Psoas muscle (tissue), 8 donors: ENCODE measurements at places on chromosomes 2 and 18. TPM values are rescaled to one million over a fixed set of nuclear protein-coding genes. Genes with fewer than 3 reads are reported as not detected.

DNA sequence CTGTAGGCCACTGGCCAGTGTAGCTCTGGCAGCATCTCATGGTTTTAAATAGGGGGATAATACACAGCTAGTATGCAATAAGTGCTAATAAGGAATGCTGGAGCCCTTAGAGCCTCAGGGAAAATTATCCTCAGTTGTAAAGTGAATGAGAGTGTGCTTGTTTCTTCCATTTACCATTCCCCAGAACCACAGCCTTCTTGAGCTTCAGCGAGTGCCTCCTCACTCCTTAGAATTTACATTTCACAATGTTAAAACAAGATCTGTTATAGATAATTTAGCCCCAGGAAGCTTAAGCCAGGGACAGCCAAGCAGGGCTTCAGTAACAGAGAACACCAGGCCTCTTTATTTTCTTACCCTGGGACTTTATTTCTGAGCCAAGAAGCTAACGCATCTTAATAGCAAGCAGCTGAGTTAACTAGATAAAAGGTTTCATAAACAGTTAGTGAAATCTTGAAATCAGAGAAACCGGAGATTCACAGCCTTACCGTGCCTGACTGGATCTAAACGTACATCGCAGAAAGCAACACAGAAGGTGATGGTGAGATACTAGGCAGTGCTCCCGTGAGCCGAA lies 535.2 kb downstream of the TDRD15 start:
- no peak overlapping the region for H3K4me3 ChIP-seq
- H3K27ac ChIP-seq: no peak overlapping the region
- no peaks in the 10 kb centered on the region for H3K4me1 ChIP-seq
- H3K36me3 ChIP-seq: no peaks in the 10 kb centered on the region
- H3K27me3 ChIP-seq: no peaks in the 10 kb centered on the region

DNA sequence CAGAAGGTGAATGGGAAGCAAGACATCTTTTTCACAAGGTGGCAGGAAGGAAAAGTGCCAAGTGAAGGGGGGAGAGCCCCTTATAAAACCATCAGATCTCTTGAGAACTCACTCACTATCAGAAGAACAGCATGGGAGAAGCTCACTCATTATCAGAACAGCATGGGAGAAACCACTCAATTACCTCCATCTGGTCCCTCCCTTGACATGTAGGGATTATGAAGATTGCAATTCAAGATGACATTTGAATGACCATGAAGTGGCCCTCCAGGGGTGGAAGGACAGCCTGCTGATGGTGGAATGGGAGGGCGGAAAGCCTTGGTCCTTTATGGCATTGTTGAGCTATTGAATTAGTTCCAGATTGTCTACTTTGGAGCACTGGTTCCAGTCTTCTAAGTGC lies 413.0 kb upstream of the MEX3C start:
- no peak for DNase-seq
- H3K36me3 ChIP-seq: no peaks in the 10 kb centered on the region
- no peak overlapping the region for H3K4me3 ChIP-seq

DNA sequence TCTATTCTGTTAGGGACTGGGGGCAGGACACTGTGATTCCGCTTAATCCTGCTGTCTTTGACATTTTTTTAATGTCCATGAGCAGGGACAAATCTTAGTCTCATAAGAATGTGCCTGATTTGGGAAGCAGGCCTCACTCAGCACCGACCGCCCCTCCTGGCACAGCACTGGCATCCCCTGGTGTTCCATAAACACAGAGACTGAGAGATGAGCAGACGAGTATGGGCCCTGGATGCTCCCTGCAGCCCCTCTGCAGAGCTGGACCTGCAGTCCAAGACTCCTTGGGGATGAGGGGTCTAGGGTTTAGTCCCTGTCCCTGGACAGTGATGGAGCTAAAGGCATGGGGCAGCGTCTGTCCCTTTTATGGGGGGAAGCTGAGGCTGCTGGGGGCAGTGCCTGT lies 81.6 kb downstream of the NDUFA10 start:
- H3K4me3 ChIP-seq: no peak overlapping the region
- no peaks in the 10 kb centered on the region for H3K4me1 ChIP-seq
- no peak for DNase-seq
- H3K27ac ChIP-seq: no peak overlapping the region
- no peaks in the 10 kb centered on the region for H3K36me3 ChIP-seq

GRCh38 chr2:144702051-144702450 lies 182.1 kb upstream of the ZEB2 start:
- no peak overlapping the region for H3K4me3 ChIP-seq
- H3K27ac ChIP-seq: no peak overlapping the region

GRCh38 chr2:203914546-203915182 lies 21.9 kb upstream of the ICOS start:
- no peaks in the 10 kb centered on the region for H3K4me1 ChIP-seq
- no peaks in the 10 kb centered on the region for H3K27me3 ChIP-seq
- H3K27ac ChIP-seq: no peak overlapping the region

Gene FKBP1B
- total RNA-seq: 0.46 TPM

DNA sequence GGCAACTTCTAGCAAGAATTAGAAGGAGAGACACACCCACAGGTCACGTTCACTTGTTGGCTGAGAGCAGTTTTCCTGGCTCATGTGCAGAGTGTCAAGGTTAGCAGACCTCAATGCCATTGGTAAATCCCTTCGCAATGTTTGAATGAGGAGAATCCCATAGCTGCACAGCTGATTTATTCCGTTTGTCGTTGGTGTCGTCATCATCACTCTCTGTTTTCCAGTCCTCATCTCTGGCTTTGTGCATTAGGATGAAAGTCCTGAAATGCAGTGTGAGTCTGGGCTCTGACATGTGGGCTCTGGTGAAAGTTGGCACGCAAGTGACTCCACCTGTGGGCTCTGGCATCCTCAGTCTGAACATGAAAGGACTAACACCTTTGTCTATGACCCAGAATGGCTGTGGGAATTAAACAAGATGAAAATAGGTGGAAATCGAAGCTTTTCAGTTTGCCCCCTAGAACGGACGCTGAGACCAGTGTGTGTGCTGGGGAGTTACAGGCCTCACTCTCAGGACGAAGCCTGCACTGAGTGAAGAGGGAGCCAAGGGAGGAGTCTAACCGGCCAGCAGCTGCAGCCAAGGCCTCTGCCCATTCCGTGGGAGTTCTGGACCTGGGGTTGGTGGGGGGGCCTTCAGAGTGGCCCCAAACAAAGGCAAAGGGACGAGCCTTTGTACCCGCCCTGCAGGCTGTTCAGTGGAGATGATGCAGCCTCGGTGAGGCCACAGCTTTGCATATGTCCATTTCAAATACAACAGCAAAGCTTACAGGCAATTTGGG lies 74.8 kb upstream of the ZNF516 start:
- no peaks in the 10 kb centered on the region for H3K27me3 ChIP-seq
- DNase-seq: no peak
- H3K4me3 ChIP-seq: no peak overlapping the region
- H3K36me3 ChIP-seq: no peaks in the 10 kb centered on the region
- no peak overlapping the region for H3K27ac ChIP-seq
- H3K4me1 ChIP-seq: no peaks in the 10 kb centered on the region

DNA sequence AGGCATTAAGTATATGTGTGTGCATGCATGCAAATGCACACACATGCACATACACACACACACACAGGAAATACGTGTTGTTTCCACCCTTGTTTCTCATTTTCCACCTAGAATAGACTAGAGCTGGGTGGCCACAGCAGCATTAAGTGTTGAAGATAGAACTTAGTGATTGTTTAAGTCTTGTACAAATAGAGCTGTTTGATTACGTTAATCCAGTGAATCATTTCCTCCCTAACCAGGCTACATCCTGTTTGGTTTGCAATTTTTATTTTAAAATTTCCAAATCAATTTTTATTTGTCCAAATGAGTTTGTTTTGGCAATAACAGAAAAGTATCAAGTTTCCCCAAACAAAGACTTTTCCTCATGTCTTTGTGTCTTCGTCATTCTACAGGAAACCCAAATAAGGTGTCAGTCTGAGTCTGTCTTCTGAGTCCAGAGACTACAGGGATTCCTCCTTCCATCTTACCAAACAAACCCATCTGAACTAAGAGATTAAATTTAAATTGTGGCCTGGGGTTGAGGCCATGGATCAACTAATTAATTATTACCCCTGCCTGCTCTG lies 74.6 kb upstream of the GALNT5 start:
- H3K4me1 ChIP-seq: no peaks in the 10 kb centered on the region
- H3K27ac ChIP-seq: no peak overlapping the region
- no peak overlapping the region for H3K4me3 ChIP-seq
- H3K36me3 ChIP-seq: no peaks in the 10 kb centered on the region
- no peaks in the 10 kb centered on the region for H3K27me3 ChIP-seq

DNA sequence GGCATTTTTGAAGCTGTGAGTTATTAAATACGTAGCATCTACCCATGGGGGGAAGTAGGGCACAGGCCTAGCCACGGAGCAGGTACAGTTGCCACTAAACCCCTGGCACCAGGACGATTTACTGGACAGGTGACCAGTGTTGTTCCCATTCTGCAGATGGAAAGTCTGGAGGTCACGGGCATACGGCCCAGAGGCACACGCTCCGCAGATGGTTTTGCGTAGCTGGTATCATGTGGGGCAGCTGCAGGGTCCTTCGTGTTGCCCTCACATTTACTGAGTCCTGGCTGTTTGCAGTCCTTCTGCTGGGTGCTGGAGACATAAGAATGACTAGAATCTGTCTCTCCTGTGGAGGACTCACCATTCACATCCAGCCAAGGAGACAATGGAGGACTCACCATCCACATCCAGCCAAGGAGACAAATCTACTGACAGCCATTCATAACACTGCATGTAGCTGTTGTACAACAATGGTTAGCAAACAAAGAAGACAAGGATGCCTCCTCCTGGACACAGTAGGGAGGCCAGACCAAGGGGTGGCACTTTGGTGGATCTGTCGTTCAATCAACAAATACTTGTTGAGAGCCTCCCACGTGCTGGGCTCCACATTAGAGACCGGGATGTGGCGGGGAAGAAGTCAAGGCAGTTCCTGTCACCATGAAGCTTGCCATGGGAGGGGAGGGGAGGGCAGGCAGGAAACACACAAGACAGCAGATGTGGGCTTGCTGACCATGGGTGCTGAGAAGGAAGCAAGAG lies 24.9 kb downstream of the TWIST2 start:
- no peaks in the 10 kb centered on the region for H3K36me3 ChIP-seq
- peaks cover 4% of the 10 kb centered on the region for H3K4me1 ChIP-seq
- no peak overlapping the region for H3K27ac ChIP-seq
- no peak overlapping the region for H3K4me3 ChIP-seq
- peaks cover 25% of the 10 kb centered on the region for H3K27me3 ChIP-seq
- no peak for DNase-seq
